ENCODE measurements at places on chromosomes 1 and 21.

DNA sequence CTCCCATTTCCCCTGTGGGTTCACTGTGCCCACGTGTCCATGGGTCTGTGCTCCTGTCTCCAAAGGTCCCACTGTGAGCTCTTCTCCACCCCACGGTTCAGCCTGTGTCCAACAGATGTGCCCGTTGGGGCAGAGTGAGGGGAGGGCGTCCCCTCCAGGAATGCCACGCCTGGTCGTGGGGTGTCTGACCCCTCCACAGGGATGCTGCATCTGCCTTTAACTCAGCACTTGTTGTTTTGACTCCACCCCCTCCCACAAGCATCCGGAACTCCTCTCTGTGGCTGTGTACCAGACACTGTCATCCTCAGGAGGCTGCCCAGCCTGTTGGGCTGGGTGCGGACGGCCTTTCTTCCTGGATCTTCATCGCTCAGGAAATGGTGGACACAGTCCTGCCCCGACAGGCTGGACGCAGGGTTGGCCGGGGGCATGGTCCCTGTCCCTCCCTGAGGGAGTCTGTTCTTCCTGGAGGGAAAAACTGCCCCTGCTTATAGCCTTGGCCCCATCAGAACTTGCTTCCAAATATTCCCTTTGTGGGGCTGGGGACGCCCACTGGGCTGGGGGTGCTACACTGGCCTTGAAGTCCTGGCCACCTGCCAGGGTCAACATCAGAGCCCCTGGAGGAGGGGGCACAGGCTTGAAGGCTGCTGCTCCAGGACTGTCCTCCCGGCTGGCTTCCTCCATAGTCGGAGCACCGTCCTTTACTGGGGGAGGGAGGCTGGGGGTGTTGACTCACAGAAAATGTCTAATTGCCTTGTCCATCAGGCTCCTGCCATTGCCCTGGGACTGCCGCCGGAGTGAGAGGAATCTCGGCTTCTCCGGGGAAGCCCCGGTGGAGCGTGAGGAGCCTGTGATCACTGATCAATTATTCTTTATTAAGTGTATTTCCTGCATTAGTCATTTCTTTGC is 182.0 kb upstream of the C1orf174 start:
- DNase-seq, result no peak

DNA sequence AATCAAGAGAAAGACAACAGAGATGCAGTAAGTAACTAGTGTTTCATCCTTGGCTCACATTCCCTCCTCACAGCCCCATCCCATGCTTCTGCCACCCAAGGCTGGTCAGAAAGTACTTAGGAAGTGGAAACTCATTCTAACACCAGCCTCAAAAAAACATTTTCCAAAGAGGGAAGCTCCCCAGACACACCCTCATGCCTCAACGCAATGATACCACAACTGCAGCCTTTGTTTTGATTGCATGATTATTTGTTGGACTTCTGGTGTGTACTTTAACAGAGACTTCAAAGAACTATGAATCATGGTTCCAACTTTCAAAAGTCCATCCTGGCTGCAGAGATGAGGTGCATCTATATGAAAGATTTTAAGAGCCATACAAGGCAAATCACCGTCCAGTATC is 45.2 kb upstream of the KCNA3 start:
- DNase-seq, result no peak

- DNase-seq, result no peak
Measured at GRCh38 chr21:41671859-41672542, 94.9 kb downstream of the RIPK4 start.

DNA sequence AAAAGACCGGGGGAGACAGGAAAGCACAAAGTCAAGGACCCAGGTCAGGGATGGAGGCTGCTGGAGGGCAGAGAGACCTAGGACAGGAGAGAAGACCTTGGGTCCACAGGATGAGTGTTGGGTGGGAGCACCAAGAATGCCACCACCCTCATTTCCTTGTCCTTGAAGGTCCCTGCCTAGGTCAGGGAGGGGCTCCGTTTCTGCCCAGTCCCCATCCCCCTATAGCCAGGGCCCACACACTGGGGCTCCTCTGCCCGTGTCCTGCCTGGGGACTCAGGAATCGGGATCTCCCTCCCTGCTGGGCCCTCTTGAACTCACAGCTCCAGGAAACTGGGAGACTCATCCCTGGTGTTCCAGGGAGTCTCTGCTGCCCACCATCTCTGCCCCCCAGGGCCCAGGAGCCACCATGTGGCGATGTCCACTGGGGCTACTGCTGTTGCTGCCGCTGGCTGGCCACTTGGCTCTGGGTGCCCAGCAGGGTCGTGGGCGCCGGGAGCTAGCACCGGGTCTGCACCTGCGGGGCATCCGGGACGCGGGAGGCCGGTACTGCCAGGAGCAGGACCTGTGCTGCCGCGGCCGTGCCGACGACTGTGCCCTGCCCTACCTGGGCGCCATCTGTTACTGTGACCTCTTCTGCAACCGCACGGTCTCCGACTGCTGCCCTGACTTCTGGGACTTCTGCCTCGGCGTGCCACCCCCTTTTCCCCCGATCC is 584 bp downstream of the TINAGL1 start:
- no peak for DNase-seq

- DNase-seq, result no peak
Measured at GRCh38 chr1:64006276-64007051, 197.0 kb upstream of the UBE2U start.

- DNase-seq, result peak; percentile 57
Measured at GRCh38 chr1:166884040-166884642, 8.1 kb upstream of the TADA1 start.

DNA sequence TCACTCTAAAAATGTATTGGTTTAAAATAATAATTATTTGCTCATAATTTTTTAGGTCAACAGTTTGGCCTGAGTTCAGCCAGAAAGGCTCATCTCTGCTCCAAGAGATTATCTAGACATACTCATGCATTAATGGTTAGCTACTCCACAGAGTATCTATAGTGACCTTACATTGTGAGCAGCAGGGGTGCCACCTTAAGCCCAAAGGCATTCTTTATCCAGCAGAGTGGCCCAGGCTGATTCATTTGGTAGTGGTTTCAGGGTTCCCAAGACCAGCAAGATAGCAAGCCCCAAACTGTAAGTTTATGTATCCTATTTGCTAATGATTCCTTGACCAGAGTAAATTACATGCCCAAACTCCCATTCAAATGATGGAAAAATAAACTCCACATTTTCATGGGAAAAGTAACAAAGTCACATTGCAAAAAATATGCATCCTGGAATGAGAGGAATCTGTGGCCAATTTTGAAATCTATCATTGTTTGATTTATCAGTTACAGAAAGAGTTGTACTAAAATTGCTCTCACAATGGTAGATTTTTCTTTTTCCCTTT is 182.6 kb upstream of the KCNK2 start:
- no peak for DNase-seq

Measured in NCI-H524 (cell line).